A549 treated with Hydrocortisone at 1 μM for 4 hours (cell line): ENCODE measurements at places on chromosomes 13 and 19. TPM values are rescaled to one million over a fixed set of nuclear protein-coding genes. Genes with fewer than 3 reads are reported as not detected.

The ZSCAN1 gene
- total RNA-seq: not detected in 5 replicates

The CYP2A7 gene
- not detected in 5 replicates for total RNA-seq

The VSTM1 gene
- 0.60 to 1.2 TPM (median 0.73 TPM) in 4 of 5 replicates, not detected in the other for total RNA-seq

The SLITRK1 gene
- not detected in 5 replicates for total RNA-seq

The KLK12 gene
- total RNA-seq: not detected in 5 replicates

The ZNF180 gene
- 7.1 to 9.1 TPM (median 7.9 TPM) in 5 replicates for total RNA-seq

The LRRC4B gene
- 0.21 to 0.58 TPM (median 0.47 TPM) in 5 replicates for total RNA-seq

The COMP gene
- 0.09 to 0.27 TPM (median 0.21 TPM) in 5 replicates for total RNA-seq

The ZNF793 gene
- total RNA-seq: 0.02 to 0.09 TPM (median 0.03 TPM) in 4 of 5 replicates, not detected in the other

The UHRF1 gene
- 41.2 to 50.6 TPM (median 43.5 TPM) in 5 replicates for total RNA-seq

The PABPC3 gene
- total RNA-seq: 0.12 to 0.17 TPM (median 0.15 TPM) in 5 replicates

The KIR2DL1 gene
- total RNA-seq: 0.05 TPM in 1 of 5 replicates, not detected in the others

The ZFR2 gene
- total RNA-seq: 0.20 TPM in 1 of 5 replicates, not detected in the others

The SELENOV gene
- total RNA-seq: not detected in 5 replicates

The MOB3A gene
- 13.6 to 17.6 TPM (median 13.7 TPM) in 5 replicates for total RNA-seq

The TMTC4 gene
- total RNA-seq: 8.3 to 11.7 TPM (median 10.7 TPM) in 5 replicates

The MYO1F gene
- 0.22 to 0.32 TPM (median 0.24 TPM) in 5 replicates for total RNA-seq

The PRRG2 gene
- 0.78 to 1.3 TPM (median 0.84 TPM) in 5 replicates for total RNA-seq

The CRX gene
- not detected in 5 replicates for total RNA-seq

The FGF9 gene
- total RNA-seq: not detected in 5 replicates

The ZNF681 gene
- 0.01 TPM in 1 of 5 replicates, not detected in the others for total RNA-seq

The SYNE4 gene
- 0.18 to 0.29 TPM (median 0.22 TPM) in 5 replicates for total RNA-seq

The RTBDN gene
- total RNA-seq: 0.15 to 0.33 TPM (median 0.20 TPM) in 5 replicates

The MAB21L1 gene
- total RNA-seq: not detected in 5 replicates

The IFT88 gene
- total RNA-seq: 8.4 to 10.6 TPM (median 8.9 TPM) in 5 replicates

The ETV2 gene
- total RNA-seq: 1.5 to 3.3 TPM (median 2.9 TPM) in 5 replicates

The EDNRB gene
- not detected in 5 replicates for total RNA-seq
